ENCODE measurements at places on chromosomes 16 and 17.

- DNase-seq = no peak
These were observed 43.4 kb upstream of the SOX9 start for GRCh38 chr17:72077326-72077960.

DNA sequence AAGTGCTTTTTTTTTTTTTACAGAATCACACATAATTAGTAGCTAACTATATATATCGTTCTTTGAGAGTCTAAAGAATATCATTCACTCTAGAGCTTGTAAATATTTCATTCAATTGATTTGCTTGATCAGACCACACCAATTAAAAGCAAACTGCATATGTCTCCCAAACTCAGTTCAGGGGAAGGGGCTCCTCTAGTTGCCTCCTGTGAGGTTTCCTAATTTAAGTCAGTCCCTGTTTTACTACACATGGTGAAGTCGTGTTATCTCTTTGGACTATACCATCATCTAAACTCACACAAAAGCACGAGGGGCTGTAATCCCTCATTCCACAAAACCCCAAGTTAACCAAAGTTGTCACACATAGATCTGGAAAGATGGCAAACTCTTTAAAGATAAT, 11.7 kb downstream of the NACA2 start:
- DNase-seq = no peak

DNA sequence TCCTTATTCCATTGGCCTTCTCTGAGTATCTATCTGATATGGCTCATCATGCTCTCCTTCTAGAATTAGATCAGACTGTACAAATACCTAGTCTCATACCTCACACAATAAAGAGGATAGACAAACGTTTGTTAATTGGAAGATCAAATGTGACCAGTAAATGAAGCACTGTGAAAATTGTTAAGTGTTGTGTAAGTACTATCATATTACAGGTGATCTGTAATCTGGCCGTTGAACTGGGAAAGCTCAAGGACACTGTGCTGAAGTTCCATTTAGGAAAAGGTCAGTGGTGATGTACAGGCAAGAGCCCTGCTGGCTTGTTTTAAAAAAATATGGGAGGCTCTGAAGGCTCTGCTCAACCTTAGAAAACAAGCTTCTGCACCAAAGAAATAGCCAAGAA, 38.5 kb upstream of the CORO6 start:
- DNase-seq = no peak

GRCh38 chr16:4371357-4372000, at the start of gene VASN:
Gene VASN, plus strand, starts transcription at chr16:4371848. Its CDS starts 9,030 bp downstream, at chr16:4380878.
- DNase-seq = peak; percentile 87

DNA sequence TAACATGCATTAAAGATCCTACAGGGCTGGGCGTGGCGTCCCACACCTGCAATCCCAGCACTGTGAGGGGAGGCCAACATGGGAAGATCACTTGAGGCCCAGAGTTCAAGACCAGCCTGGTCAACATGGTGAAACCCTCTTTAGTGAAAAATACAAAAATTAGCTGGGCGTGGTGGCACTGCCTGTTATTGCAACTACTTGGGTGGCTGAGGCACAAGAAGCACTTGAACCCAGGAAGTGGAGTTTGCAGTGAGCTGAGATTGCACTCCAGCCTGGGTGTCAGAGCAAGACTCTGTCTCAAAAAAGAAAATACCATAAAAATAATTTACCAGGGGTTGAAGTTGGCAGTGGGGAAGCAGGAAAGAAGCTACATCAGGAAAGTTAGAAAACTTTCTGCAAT, 12.9 kb downstream of the TXNDC11 start:
- DNase-seq = no peak

DNA sequence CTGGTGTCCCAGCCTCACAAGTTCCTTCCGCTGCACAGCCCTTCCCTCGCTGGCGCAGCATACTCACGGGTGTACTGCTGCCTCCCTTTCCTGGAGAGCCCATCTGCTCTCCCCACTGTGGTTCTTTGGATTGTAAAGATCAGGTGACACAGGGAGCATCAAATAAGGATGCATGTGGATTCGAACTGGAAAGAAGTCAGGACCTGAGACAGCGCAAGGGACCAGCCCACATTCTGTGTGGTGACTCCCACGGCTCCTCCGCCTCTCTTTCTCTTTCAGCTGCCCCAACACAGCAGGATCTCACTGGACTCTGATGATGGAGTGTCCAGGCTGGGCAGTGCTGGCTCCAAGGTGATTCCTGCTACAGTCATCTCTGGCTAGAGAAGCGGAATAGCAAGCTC, 8.1 kb downstream of the LDAF1 start:
- DNase-seq = peak; percentile 11

DNA sequence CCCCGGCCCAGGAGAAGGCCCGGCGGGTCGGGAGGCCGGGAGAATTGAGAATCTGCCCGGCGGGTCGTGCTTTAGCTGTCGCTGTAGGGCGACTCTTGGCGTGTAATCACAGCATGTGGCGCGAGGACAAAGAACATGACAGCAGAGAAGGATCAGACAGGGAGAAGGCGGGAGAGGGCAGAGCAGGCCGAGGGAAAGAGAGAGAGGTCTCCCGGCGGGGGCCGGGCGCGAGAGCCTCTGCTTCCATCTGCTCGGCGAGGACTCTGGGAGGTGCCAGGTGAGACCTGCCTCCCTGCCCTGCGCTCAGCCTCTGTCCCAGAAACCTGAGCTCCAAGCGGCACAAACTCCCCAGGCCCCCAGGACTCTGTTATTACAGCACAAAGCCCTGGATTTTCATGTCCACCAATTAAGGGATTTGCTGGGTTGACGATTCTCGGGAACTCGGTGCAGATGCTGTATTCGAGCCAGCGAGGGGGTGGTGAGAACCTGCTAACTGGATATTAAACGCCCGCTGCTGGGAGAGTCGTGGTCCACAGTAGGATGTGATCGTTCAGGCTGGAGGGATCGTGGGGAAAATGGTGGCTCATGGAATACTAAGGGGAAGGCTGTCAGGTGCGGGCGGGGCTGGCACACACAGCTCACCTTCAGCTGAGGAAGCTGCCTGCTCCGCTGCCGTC, 172.0 kb upstream of the CIBAR2 start:
- DNase-seq = no peak

DNA sequence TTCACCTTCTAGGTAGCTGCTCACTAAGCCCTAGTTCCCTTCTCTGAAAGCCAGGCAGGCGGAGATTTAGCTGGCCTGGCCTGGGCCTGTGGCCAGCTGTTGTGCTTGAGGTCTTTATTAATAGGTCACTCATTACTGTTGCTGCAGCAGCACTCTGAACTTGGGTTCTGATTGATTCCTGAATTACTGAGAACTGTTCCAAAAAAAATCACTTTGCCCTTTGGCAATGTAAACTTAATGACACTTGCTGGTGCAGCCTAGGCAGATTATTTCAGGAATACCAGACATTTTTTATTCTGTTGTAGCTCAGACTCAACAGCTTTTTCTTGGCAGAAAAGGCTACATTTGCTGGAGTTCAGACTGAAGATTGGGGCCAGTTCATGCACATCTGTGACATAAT, 2.7 kb downstream of the TOM1L1 start:
- no peak for DNase-seq

Data from SJSA1 (cell line).